ENCODE measurements at places on chromosomes 5 and 9. TPM values are rescaled to one million over a fixed set of nuclear protein-coding genes. Genes with fewer than 3 reads are reported as not detected.

DNA sequence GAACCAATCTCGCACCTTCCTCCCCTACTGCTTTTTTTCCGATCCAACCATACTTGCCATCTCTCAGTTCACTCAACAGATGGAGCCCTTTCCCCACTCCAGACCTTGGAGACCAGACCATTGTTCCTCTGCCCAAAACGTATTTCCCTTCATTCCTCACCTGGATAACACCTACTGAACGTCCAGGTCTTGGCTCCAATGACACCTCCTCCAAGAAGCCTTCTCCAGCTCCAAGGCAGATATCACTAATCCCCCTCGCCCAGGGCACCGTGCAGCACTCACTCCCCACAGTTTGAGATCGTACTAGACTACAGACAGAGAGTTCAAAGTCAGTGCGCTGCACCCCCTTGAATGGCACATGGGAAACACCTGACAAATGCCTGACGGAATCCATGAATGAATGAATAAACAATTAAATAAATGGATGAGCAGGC lies 47.1 kb upstream of the AKNA start:
- no peak for DNase-seq

GRCh38 chr5:123809594-123810221 lies 297.7 kb downstream of the CSNK1G3 start:
- DNase-seq: no peak

The ZNF658 gene
- total RNA-seq: 5.7 TPM

The ETF1 gene
- total RNA-seq: 58.8 TPM

The TAS2R1 gene
- total RNA-seq: not detected

- no peak for DNase-seq
Observed at GRCh38 chr5:40052808-40053207, 626.9 kb upstream of the PTGER4 start.
